Esophagus squamous epithelium (tissue), 5 donors: ENCODE measurements at places on chromosomes 5 and 9. TPM values are rescaled to one million over a fixed set of nuclear protein-coding genes. Genes with fewer than 3 reads are reported as not detected.

Gene SLC30A5
- 37.6 TPM for total RNA-seq

Gene MYOZ3
- under 0.01 TPM for total RNA-seq

DNA sequence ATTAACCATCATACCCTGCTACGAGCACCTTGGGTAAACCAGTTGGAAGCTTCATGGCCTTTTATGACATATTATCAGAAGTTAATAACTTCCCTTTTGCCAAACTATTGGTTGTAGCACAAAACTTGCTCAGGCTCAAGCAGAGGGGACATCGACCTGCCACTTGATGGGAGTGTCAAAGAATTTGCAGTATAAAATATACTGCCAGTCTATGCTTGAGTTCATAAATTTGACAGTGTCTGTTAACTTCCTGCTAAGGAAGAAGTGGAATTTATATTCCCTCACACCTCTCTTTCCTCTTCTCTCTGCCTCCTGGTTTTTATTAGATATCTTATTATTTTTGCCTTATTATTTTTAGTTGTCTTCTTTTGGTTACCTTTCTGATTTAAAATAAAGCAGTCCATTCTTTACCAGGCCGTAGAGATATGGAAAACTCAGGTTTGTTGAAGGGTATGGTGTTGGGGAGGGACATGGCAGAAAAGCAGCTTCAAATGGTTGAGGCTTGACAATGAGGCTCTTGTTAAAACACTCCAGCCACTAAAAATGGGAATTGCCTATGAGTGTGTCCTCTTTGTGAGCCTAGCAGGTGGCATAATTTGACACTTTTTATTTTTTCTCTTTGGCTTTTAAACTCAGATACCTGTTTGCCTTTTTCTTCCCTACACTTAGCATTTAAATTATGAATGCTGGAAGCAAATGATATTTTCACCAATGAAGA lies 298.0 kb downstream of the DOCK8 start:
- no peak overlapping the region for H3K27ac ChIP-seq
- H3K4me1 ChIP-seq, result peaks cover 29% of the 10 kb centered on the region
- no peaks in the 10 kb centered on the region for H3K36me3 ChIP-seq
- no peaks in the 10 kb centered on the region for H3K27me3 ChIP-seq

DNA sequence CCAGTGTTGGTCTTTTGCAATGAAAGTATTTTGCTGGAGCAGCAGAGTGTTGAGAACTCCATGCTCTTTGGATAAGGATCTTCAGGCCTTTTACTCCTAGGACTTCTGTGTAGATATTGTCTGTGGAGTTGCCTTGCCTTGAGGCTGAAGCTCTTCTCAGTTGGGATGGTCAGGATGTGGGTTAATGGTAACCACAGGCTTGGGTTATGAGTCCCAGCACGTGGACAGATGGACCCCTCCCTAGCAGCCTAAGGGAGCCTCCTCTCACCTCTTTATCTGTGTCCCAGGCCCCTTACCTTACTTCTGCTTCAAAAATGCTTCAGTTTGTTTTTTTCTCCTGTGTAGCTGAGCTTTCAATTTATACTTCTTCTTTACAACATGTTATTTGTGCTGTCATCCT lies 109.9 kb downstream of the MEGF10 start:
- no peak overlapping the region for H3K4me3 ChIP-seq
- H3K27ac ChIP-seq, result no peak overlapping the region
- no peaks in the 10 kb centered on the region for H3K27me3 ChIP-seq
- H3K4me1 ChIP-seq, result no peaks in the 10 kb centered on the region
- H3K36me3 ChIP-seq, result no peaks in the 10 kb centered on the region

- peaks cover 3% of the 10 kb centered on the region for H3K4me1 ChIP-seq
- H3K27me3 ChIP-seq, result no peaks in the 10 kb centered on the region
- H3K4me3 ChIP-seq, result no peak overlapping the region
- H3K27ac ChIP-seq, result no peak overlapping the region
These were observed 60.1 kb downstream of the OTULIN start for GRCh38 chr5:14724633-14725032.

Gene ENTPD2
- total RNA-seq, result 0.47 TPM

GRCh38 chr5:19547640-19548039 lies 440.4 kb downstream of the CDH18 start:
- H3K27ac ChIP-seq, result no peak overlapping the region
- no peaks in the 10 kb centered on the region for H3K4me1 ChIP-seq
- H3K4me3 ChIP-seq, result no peak overlapping the region
- H3K27me3 ChIP-seq, result no peaks in the 10 kb centered on the region
- DNase-seq, result no peak

- no peaks in the 10 kb centered on the region for H3K4me1 ChIP-seq
- H3K36me3 ChIP-seq, result no peaks in the 10 kb centered on the region
- no peak overlapping the region for H3K4me3 ChIP-seq
- no peak for DNase-seq
These were observed 430.6 kb upstream of the DAP start for GRCh38 chr5:11191673-11192072.

- H3K4me1 ChIP-seq, result peaks cover 9% of the 10 kb centered on the region
- H3K4me3 ChIP-seq, result no peak overlapping the region
- DNase-seq, result no peak
- H3K27ac ChIP-seq, result no peak overlapping the region
- H3K27me3 ChIP-seq, result no peaks in the 10 kb centered on the region
These were observed 110.6 kb upstream of the ELL2 start for GRCh38 chr5:96072138-96072790.

Gene PSD2
- total RNA-seq, result not detected
